ENCODE measurements at places on chromosomes 1 and 21.

GRCh38 chr1:195934817-195935553 is 673.3 kb downstream of the KCNT2 start:
- DNase-seq, result no peak

GRCh38 chr1:42056460-42056859 is 96.8 kb upstream of the GUCA2B start:
- no peak for DNase-seq

DNA sequence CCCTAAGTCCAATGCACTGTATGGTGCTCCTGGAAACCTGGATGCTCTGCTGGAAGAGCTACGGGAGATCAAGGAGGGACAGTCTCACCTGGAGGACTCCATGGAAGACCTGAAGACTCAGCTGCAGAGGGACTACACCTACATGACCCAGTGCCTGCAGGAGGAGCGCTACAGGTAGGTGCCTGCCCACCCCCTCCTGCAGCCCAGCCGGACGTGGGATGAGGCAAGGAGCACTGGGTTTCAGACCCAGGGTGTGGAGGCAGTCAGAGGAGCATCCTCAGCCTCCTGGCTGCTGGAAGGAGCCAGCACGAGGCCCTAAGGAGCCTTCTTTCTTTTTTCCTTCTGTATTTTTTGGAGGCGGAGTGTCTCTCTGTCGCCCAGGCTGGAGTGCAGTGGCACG is 42.0 kb downstream of the TMCC2 start:
- no peak for DNase-seq

DNA sequence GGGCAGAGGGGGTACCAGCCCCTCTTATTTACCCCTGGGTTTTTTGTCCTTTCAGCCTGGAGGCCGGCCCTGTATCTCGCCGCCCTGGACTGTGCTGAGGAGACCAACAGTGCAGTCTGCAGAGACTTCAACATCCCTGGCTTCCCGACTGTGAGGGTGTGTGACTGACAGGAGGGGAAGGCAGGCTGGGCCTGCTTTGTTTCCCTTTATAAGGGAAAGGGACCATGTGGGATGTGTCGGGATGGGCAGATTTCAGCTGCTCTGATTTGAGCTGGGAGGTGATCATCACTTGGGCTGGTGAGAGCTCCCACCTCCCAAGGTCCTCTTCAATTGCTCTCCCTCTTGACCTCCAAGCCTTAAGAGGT is 11.7 kb downstream of the QSOX1 start:
- DNase-seq, result no peak

DNA sequence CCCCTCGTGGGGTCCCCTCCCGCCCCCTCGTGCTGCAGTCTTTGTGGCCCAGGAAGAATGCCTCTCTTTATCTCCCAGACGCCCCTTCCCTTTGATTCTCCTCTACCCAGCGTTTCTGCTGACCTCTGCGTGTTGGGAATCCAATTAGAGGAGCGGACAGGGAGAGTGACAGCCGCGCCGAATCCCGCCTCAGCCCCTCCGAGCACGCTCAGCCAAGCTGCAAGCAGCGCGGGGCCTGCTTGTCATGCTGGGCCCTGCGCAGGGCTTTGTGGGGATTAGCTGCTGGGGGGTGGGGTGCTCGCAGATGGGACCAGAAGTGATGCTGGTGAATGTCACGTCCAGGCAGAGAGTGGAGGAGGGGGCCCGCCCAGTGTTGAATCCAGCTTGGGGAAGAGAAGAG is 91.1 kb downstream of the EPHB2 start:
- no peak for DNase-seq

GRCh38 chr1:167784876-167785550 is 63.2 kb downstream of the MPZL1 start:
- DNase-seq, result no peak

DNA sequence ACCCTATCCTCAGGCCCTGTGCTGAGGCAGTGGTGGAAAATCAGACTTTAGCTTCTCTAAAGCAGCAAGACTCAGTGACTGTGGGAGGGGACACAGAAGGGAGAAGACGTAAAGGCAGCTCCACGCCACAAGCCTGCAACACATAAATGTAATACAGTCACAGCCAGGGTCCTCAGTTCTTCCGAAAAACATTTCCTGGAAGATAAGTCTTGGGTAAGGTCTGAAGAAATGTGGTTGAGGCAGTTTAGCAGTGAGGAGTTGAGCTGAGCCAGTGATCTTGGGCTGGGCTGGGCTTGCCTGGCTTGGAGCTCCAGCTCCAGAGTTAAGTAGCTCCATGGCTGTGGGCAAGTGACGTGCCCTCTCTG is 127.8 kb upstream of the ADAR start:
- DNase-seq, result no peak

GRCh38 chr1:225660544-225660946 is 7.6 kb upstream of the ENAH start:
- DNase-seq, result no peak

GRCh38 chr21:41754479-41754891 is 12.4 kb downstream of the RIPK4 start:
- DNase-seq, result no peak

GRCh38 chr1:200846398-200846797 is 26.4 kb upstream of the GPR25 start:
- no peak for DNase-seq

DNA sequence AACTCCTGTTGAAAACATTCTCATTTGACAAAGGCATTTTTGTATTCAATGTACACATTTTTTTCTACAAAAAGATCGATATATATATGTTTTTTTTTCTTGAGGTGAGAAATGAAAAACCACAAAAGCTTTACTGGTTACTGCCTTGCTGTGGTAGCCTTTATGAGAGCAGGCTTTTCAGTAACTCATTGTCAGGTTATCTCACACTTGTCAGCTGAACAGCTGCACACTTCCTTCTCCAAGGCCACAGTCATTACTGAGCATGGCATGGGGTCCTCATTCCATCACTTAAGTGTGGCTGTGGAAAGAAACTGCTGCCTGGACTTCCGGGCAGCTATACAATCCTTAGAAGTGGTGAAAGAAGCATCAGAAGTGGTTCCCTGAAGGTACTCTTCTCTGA is 169.3 kb upstream of the ZP4 start:
- DNase-seq, result no peak

GRCh38 chr1:55870106-55870505 is 654.9 kb upstream of the USP24 start:
- DNase-seq, result no peak

- no peak for DNase-seq
Measured at GRCh38 chr1:7962636-7963377, 1.3 kb downstream of the PARK7 start.

- no peak for DNase-seq
Measured at GRCh38 chr1:203465948-203466347, 9.7 kb upstream of the PRELP start.

DNA sequence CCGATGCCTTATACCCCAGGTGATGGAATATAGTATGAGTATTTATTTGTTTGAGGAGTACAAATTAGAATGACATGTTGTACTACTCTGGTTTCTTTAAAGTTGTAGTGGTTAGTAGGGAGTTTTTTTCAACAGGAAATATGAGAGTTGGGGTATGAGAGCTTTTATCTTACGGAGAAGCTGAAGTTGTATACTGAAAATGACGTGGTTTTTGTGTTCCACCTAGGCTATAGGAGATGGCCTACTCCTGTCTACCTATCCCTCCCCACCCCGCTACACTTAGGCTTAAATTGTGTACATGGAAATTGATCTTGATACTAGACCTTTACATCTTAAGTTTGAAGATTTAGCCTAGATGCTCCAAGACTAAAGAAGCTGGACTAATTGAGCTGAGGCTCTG is 6.8 kb upstream of the HAX1 start:
- no peak for DNase-seq

DNA sequence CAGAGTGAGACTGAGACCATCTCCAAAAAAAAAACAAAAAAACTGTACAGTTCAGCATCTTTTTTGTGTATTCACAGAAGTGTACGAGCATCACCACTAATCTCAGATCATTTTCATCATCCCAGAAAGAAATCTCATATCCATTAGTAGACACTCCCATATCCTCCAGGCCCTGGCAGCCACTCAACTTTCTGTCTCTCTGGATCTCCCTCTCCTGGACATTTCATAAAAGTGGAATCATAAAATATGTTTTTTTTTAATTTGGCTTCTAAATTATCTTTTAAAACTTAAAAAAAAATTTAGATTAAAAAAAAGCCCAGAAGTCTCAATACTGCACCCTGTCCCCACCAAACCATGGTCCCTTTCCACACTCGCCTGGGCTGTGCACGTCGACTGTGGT is 22.1 kb downstream of the RIPPLY3 start:
- no peak for DNase-seq

GRCh38 chr21:15993951-15994350 is 264.2 kb downstream of the USP25 start:
- no peak for DNase-seq

DNA sequence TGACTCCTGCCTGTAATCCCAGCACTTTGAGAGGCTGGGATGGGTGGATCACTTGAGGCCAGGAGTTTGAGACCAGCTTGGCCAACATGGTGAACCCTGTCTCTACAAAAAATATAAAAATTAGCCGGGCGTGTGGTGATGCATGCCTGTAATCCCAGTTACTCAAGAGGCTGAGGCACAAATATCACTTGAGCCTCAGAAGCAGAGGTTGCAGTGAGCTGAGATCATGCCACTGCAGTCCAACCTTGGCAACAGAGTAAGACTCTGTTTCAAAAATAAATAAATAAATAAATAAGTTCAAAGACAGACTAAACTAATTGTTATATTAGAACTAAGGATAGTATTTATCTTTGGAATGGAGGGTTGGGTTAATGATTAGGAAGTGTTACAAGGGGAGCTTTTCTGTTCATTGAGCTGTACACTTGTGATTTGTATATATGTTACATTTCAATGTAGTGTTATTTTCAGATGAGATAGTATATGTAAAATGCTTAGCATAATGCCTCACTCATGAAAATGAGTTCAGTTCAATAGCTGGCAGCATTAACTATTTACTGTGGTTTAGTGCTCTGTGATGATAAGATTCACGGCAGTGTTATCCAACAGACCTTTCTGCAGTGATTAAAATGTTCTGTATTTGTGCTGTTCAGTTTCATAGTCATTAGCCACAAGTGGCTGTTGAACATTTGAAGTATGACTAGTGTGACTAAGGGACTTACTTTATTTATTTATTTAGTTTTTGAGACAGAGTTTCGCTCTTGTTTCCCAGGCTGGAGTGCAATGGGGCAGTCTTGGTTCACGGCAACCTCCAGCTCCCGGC is 47.7 kb downstream of the OSBPL9 start:
- DNase-seq, result no peak

- DNase-seq, result no peak
Measured at GRCh38 chr1:51421964-51422363, 91.6 kb upstream of the TTC39A start.

DNA sequence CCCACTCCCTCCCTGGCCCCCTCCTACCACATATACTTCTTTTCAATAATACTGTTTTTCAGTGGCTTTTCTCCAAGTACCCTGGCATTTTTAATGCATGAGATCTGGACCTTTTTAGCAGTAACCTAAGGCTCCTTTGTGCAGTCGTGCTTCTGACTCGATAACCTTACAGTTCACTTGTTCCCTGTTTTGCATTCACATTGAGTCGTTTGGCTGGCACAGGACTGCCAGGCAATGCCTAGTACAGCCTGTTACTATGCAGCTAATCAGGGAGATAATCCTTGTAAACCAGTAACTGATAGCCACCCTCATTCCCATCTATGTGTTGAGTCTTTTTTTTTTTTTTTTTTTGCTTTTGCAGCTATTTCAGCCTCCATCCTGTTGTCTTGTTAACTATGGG is 3.7 kb downstream of the ATP1B1 start:
- no peak for DNase-seq

GRCh38 chr1:244603498-244603897 is 49.4 kb upstream of the DESI2 start:
- no peak for DNase-seq

- DNase-seq, result no peak
Measured at GRCh38 chr1:3846541-3846940, 10.5 kb downstream of the CEP104 start.

GRCh38 chr21:44881198-44881872 is 7.8 kb upstream of the PTTG1IP start:
- DNase-seq, result no peak

- DNase-seq, result peak; percentile 59
Measured at GRCh38 chr21:33025489-33026442, at the start of gene OLIG2. TSS of gene OLIG2 (plus strand) at chr21:33025935. CDS start at chr21:33026863, 928 bp downstream.

Measured in progenitor cell of endocrine pancreas (in vitro differentiated cells).